ENCODE measurements at places on chromosomes 12 and 14. TPM values are rescaled to one million over a fixed set of nuclear protein-coding genes. Genes with fewer than 3 reads are reported as not detected.

Gene RASSF8
- total RNA-seq, result 1.6 TPM

Gene SLC6A15
- not detected for total RNA-seq

Gene ORMDL2
- total RNA-seq, result 90.9 TPM

Gene PLD4
- total RNA-seq, result 0.20 TPM

Gene RTN1
- total RNA-seq, result not detected

Gene LRRC9
- total RNA-seq, result not detected
